ENCODE measurements at places on chromosomes 12 and 14.

GRCh38 chr12:6044082-6044481, 80.4 kb downstream of the VWF start:
- no peak for DNase-seq

- DNase-seq, result no peak
Observed at GRCh38 chr14:58914279-58914855, 274.1 kb upstream of the DAAM1 start.

DNA sequence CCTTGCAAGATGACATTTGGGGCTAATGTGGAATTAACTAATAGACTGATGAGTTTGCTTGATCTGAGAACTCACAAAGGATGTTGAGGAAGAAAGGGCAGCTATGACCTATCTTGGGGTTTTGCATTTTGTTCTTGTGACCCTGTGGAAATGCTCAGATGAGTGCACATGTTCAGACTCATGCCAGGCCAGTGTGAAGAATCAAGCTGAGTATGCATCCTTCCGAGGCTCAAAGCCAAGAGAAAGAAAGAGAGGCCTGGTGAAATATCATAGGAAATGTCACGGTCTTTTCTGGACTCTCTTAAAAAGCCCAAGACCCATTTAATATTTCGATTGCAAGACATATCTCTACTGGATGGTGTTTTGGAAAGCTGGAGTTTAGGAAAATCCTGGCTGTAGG, 96.3 kb downstream of the CACNA1C start:
- no peak for DNase-seq

GRCh38 chr12:51915003-51915625, 7.8 kb downstream of the ACVRL1 start:
- no peak for DNase-seq

- no peak for DNase-seq
Observed at GRCh38 chr14:102985665-102986064, 63.2 kb downstream of the AMN start.

GRCh38 chr12:47822401-47822800, 2.7 kb upstream of the HDAC7 start:
- DNase-seq, result no peak

DNA sequence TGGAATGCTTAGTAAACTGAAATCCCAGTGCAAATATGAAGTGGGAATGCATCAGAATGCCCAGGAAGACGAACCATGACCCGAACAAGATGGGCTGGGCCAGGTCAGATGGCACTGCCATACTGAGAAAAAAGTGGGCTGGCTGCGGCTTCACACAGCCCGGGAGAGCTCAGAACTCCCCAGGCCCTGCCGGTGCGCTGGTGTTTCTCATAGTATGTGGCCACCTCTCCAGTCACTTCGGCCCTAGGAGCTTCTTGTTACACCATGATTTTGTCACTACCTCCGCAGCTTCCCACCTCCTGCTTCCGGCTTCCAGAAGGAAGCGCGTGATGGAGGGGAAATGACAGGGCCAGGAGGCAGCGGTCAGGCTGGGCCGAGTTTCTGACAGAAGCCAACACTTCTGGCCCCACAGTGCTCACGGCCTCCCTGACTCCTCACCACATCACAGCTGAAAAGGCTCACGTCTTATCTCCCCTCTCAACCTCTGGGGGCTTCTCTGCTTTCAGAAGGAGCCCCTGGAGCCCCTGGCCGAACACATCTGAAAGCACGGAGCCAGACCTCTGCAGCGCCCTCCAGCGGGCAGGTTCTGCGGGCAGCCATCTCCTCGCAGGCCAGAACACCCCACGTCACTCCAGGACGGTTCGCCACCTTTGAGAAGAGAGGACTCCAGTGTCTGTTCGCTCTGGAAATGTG, 30.7 kb downstream of the DAD1 start:
- no peak for DNase-seq

DNA sequence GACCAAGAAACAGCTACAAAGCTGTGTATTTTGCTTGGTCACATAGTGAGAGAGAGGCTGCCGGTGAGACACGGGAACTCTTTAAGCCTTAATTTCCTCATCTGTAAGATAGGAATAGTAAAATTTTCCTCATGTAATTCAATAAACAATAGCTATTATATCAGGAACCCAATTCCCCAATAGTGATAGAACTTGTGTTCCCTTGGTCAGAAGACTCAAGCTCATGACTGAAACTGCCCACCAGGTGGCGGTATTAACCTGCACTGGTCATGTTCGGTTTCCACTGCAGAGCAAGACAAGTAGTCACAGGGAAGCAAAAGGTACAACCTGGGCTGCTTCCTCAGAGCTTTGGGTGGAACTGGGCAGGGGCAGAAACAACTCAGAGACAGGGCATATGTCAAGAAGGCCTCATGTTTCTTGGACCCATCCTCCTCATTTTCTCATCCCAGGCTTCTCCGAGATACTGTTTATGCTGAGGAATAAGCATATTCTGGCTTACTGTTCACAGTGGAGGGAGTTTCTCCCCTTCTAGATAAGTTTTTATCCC, 4.2 kb upstream of the AJUBA start:
- DNase-seq, result peak; percentile 69

- no peak for DNase-seq
Observed at GRCh38 chr14:72688990-72689671, 204.8 kb downstream of the DPF3 start.

DNA sequence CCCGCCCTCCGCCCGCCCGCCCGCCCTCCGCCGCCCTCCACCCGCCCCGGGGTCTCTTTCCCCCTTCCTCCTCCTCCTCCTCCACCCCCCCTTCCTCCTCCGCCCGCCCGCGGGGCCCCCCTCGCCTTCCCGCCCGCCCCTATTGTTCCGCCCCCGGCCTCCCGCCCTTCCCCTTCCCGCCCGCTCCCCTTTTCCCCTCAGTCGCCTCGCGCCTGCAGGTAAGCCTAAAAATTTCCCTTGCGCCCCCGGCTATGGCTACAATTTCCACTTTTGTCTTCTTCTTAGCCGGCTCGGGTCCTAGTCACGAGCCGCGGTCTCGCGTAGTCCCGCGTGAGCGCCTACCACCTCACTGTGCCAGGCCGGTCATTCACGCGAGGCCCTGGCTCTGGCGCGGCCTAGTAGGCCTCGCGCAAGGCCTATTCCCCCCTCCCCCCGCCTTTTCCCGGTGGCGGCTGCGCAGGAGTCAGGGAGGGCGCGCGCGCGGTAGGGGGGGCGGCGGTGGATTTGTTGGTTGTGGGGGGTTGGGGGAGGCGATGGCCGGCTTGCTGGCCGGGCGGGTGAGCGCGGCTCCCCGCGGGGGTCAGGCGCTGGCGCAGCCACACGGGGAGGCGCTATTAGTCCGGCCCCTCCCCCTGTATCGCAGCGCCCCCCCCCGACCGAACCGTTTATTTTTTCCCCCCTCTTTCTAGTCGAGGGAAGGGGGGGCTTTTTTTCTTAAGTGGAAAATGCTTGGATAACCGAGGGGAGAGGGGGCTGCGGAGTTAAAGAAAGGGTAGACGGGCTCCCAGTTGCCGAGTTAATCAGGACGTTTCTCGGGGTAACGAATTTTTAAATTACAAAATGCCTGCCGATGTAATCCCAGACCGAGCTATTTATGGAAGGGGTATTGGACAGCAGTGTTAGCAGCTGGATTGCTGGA, 516 bp downstream of the PCBP2 start:
- peak; percentile 66 for DNase-seq

DNA sequence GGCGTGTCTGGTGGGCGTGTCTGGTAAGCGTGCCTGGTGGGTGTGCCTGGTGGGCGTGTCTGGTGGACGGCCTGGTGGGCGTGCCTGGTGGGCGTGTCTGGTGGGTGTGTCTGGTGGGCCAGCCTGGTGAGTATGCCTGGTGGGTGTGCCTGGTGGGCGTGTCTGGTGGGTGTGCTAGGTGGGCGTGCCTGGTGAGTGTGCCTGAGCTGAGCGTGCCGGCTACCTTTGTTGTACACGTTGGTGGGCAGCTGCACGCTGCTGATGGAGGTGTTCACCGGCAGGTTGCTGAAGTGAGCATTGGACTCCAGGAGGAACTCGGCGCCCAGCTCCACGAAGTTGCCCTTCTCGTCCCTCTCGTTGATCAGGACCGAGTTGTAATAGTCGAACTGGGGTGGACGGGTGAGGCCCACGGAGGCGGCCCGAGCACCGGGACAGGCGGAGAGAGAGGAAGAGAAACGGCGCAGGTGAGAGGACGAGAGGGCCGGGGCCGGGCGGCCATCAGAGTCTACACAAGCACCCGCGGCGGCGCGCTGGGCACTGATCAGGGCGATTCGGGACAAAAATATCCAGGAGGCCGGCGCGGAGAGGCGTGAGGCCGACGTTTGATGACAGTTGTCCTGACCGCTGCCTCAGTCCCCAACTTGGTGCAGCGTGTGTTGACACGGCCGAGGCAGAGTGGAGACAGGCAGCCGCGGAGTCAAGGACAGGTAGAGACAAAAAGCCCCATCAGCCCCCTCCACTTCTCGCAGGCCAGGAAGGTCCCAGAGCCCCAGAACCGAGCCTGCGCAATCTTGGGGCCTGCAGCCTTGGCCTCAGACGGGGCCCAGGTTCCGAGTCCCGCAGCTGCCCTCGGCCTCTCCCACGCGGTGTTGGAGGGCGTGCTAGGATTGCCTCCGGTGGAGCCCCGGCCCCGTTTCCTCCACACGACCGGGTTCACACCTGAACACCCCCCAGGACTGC, 10.5 kb downstream of the CACNA2D4 start:
- DNase-seq, result no peak

GRCh38 chr14:98551028-98551427, 721.0 kb downstream of the BCL11B start:
- no peak for DNase-seq

GRCh38 chr12:68140556-68140955, 19.0 kb downstream of the IFNG start:
- DNase-seq, result no peak

- DNase-seq, result no peak
Observed at GRCh38 chr14:72598306-72598705, 295.6 kb downstream of the DPF3 start.

DNA sequence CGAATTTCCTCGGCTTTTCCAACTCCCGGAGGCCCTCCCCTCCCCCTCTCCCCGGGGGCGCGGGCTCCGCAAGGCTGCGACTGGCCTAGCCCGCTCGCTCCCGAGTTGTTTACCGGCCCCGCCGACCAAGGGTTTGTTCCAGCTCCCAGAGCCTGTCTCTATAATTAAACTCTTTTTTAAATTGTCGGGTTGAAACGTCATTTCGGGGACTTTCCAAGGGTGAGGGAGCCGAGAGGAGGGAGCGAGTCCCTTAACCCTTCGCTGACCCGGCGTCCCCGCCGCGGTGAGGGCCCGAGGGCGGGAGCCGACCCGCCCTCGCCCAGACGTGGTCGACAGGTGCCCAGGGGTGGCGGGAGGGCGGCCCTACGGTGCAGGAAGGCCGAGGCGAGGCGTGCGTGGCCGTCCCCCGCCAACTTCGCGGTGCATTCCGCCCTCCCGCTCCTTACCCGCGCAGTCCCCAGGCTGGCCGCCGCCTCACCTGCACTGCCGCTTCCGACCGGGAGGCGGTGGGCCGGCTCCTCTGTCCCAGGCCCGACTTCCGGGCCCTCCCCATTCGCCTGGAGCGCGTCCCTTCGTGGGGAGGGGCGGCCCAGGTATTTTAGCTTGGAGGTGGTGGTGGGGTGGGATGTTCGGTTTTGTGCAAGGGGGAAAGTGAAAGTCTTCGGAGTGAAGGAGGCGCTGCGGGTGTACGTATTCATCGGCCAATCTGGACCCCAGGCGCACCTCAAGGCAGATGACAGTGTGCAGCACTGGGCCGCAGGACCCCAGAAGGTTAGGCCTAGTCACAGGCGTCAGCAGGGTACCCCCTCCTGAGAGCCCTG, 2.9 kb upstream of the ZFP36L1 start:
- peak; percentile 27 for DNase-seq

GRCh38 chr14:39768589-39768988, 336.4 kb upstream of the FBXO33 start:
- DNase-seq, result peak; percentile 14

DNA sequence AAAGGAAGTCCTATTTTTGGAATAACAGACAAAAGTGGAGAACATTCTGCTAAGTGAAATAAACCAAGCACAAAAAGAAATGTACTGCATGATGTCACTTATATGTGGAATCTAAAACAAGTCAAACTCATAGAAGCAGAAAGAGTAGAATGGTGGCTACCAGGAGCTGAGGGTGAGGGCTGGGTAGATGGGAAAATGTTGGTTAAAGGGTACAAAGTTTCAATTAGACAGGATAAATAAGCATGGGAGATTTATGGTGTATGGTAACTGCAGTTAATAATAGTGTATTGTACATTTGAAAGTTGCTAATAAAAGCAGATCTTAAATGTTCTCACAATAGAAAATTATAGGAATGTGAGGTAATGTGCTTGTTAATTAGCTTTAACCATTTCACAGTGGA, 12.8 kb downstream of the LUM start:
- no peak for DNase-seq

DNA sequence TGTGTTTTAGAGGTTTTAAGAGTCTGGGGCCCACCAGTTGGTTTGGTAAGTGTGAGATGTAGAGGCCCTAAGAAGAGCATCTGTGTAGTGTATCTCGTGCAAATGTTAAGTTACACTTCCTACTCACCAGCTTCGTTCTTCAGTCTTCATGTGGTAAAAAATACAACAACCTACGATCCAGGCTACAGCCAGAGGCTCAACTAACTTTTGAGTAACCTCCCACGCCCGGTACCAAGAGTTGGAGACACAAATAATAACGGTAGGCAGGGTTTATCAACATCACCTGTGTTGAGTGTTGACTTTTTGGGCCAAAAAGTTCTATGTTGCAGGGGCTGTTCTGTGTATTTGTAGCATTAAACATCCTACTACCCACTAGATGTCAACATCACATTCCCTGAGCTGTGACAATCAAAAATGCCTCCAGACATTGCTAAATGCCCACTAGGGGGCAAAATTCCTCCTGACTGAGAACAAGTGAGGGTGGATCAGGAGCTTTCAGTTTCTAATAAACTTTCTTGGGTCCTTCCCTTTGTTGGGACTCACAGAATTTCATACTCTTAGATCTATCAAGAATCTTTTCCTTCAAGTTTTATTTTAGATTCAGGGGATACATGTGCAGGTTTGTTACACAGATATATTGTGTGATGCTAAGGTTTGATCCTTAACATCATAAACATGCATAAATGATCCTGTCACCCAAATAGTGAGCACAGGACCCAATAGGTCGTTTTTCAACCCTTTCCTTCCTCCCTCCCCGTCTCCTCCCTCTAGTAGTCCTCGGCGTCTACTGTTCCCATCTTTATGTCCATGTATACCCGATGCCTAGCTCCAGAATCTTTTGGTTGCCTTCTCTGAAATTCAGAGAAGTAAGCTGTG, 94.7 kb downstream of the SLC2A13 start:
- no peak for DNase-seq

DNA sequence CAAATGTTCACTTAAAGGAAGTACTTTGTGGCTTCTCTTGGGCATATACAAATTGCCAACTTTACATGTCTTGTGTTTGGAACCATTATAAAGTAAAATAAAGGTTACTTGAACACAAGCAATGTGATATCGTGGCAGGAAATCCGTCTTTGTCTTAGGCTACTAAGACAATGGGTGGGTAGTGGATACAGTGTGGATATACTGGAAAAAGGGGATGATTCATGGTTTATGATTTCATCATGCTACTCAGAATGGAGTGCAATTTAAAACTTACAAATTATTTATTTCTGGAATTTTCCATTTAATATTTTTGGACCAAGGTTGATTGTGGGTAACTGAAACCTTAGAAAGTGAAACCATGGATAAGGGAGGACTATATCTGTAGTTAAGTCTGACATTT, 48.4 kb downstream of the MYRFL start:
- no peak for DNase-seq
